ENCODE measurements at places on chromosomes 6 and 20.

DNA sequence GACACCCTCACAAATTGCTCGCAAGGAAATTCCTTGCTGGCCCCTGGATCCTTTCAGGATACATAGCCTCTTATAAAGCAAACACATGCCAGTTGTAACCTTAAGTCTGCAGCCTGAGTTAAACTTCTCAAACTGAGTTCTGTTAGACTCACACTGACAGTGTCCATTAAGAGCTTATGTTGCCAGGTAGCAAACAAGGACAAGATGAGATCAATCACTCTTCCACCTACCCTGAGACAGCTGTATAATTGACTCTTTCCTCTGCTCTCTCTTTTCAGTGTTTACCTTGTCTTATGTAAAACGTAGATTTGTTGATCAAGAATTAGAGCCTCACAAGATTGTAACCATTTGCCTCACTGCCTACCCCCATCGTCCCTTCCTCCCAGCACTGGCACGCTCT lies 359.8 kb downstream of the EPM2A start:
- DNase-seq, result no peak

- DNase-seq, result no peak
These were observed 347.3 kb downstream of the NRN1 start for GRCh38 chr6:5659467-5659866.

- no peak for DNase-seq
These were observed 215.3 kb upstream of the SSTR4 start for GRCh38 chr20:22819784-22820183.

GRCh38 chr20:40082436-40082835 lies 606.6 kb downstream of the MAFB start:
- no peak for DNase-seq

DNA sequence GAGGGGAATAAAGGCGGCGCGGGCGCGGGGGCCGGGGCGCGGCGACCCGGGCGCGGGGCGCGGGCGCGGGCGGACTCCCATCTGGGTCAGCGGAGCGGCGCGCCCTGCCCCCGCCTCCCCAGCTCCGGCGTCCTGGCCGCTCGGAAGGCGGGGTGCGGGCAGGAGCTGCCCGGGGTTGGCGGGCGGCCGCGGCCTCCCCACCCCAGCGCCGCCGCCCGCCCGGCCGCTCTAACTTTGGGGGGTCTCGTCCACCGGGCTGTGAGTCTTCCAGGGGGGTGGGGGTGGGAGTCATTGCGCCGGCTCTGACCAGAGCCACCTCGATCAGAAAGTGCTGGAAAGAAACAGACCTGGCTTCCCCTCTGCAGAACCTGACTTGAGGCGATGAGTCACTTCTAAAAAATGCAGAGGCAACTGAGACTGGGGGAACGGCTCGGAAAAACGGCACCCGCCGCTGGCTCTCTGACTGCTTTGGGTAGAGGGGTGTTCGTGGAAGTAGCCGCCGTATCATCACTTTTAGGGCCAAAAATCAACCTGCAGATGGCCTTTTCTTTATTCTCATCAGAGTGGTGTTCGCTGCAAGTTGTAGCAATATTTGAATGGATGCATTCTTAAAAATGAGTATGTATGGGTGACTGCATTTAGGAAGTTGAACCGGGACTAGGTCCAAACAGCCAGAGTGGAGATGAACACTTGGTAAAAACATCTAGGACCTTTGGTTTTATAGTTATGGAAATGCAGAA lies 667 bp downstream of the CAP2 start:
- DNase-seq, result no peak

GRCh38 chr6:1281746-1282145 lies 30.2 kb upstream of the FOXQ1 start:
- no peak for DNase-seq

DNA sequence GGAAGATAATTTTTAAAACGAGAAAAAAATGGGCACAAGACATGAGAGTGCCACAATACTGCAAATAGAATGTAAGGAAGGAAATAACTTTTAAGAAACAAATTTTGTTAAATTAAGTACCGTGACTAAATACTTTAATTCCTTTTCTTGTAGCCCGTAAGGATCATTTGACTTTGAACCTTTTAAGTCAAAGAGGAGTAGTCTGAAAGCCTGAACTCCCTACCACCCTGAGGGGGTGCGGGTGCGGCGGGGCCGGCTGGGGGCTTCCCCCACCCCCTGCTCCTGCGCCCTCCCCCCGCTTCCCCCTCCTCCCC lies 231 bp upstream of the PHACTR2 start:
- DNase-seq, result no peak

DNA sequence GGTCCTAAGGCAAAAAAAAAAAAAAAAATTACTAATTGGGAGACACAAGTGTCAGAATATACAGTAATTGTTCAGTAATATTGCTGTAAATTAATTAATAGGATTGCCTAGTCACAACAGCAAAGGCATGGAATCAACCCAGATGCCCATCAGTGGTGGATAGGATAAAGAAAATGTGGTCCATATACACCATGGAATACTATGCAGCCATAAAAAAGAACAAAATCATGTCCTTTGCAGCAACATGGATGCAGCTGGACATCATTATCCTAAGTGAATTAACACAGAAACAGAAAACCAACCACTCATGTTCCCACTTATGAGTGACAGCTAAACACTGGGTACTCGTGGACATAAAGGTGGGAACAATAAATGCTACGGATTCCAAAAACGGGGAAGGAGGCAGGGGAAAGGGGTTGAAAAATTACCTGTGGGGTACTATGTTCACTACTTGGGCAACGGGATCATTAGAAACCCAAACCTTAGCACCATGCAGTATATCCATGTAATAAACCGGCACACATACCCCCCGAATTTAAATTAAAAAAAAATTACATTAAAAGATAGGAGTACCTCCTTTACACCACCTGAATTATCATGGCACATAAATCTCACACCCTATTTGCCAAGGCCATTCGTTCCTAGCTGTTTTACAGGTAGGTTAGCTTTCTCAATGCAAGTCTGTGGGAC lies 689 bp upstream of the PFDN4 start:
- no peak for DNase-seq

GRCh38 chr6:166545156-166546034 lies 41.1 kb downstream of the RAMACL start:
- no peak for DNase-seq

- no peak for DNase-seq
These were observed 42.4 kb downstream of the SCGN start for GRCh38 chr6:25694366-25694765.

GRCh38 chr6:150243620-150244314 lies 100.9 kb downstream of the PPP1R14C start:
- DNase-seq, result no peak

- no peak for DNase-seq
These were observed 271.0 kb downstream of the PTPRK start for GRCh38 chr6:128249429-128249828.

DNA sequence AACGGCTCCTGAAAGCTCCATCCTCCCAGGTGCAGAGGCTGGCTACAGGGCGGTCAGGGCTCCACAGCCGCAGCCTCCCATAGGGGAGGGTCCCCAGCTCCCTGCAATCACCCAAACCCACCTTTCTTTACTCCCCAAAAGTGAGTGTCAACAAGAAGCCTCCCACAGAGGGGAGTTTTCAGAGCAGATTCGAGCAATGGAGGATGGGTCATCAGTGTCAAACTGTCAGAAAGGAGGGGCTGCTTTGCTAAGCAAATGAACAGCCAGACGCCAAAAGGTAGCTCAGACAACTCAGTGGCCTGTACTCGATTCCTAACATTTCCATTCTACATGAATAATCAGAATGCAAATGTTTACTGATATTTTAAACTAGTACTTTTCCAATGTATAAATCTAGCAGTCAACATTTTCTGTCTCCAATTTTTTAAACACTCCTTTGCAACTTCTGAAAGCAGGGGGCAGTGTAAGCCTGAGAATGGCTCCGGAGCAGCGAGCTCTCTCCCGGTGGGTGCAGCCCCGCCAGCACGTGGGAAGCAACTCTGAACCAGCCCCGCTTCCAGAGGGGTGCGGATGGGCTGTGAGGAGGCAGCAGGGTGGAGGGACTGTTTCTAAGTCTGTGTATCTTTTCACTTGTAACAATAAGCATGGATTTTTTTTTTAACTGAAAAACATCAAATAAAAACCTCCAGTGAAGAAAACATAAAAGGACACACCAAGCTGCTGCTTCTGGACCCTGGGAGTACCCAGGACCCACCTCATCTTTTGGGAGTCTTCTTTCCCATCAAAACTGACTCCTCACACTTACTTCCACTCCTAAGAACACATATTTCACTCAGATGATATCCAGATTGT lies 54.9 kb downstream of the TAF4 start:
- DNase-seq, result peak; percentile 86

DNA sequence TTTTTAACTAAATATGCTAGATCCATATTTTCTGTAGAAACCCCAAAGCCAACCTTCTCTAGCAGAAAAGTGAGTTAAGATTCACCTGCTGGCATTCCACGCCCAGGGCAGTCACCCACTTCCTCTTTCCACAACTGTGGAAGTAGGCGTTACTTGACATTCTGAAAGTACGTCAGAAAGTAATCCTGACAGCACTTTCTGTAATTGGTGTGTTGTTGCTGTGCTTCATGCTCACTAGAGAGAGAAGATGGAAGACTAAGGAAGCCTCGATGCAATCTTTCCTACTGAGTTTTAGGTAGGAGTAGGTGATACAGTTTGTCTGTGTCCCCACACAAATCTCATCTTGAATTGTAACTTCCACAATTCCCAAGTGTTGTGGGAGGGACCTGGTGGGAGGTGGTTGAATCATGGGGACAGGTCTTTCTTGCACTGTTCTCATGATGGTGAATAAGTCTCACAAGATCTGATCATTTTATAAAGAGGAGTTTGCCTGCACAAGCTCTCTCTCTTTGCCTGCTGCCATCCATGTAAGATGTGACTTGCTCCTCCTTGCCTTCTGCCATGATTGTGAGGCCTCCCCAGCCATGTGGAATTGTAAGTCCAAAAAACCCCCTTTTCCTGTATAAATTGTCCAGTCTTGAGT lies 101.1 kb downstream of the MAP3K7 start:
- no peak for DNase-seq

DNA sequence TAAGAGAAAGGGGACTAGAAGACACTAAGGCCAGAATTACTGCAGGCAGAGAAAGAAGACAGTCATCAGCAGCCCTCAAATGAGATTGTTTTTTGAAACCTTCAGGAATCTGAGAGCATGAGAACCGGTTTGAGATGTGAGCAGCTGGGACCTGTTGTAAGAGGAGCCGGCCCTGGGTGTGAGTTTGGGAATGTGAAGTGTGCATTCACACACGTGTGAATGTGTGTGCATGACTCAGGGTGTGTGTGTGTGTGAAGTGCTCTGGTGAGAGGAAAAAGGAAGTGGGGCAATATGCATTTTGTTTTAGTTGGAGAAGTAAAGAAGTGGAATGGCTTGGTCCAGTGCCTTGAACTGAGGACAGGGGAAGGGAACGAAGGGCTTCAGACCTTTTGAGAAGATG lies 4.3 kb downstream of the SCUBE3 start:
- DNase-seq, result no peak

GRCh38 chr20:53896041-53896440 lies 174.4 kb downstream of the BCAS1 start:
- no peak for DNase-seq

- DNase-seq, result no peak
These were observed 52.0 kb downstream of the JPH2 start for GRCh38 chr20:44135012-44135412.

DNA sequence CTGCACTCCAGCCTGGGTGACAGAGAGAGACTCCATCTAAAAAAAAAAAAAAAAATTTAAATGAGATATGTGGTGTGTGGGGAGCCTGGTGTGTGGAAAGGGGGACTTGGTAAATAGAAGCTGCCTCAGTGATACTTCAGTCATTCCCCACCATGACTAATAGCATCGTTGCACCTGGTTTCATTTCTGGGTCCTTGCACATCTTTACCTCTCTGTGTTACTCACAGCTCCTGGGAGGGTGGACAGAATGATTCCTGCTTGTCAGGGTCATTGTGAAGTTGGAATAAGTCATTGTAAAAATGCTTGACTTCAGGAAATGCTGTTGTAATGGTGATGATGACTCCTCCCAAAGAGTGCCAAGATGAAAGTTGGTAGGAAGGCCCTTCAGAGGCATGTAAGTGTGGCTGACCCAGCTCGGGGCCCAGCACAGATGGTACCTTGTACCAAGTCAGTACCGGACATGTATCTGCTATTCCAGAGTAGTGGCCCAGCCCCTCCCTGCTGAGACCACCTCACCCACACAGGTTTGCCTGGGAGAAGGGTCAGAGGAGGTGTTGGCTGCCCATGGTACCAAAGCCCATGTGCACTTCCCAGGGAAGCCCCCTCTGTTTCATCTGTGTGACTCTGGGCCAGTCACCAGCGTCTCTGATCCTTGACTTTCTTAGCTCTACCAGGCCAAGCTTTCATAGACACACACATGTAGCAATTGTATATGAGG lies 48.4 kb downstream of the PLAGL2 start:
- DNase-seq, result no peak

DNA sequence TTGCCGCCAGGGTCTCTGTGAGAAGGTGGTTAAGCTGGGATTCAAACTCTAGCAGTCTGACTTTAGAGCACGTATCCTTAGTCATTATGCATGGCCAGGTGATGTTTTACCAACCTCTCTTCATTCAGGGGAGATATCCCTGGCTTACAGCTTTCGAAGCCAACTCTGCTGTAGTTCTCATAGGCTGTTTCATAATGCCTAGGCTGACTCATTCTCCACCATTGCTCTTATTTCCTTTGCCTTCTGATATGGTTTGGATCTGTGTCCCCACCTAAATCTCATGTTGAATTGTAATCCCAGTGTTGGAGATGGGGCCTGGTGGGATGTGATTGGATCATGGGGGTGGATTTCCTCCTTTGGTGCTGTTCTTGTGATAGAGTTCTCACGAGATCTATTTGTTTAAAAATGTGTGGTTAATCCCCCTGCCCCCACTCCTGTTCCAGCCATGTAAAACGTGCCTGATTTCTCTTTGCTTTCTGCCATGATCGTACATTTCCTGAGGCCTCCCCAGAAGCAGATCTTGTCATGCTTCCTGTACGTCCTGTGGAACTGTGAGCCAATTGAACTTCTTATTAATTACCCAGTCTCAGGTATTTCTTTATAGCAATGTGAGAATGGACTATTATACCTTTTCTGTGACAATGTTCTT lies 94.6 kb upstream of the MAN1A1 start:
- no peak for DNase-seq

DNA sequence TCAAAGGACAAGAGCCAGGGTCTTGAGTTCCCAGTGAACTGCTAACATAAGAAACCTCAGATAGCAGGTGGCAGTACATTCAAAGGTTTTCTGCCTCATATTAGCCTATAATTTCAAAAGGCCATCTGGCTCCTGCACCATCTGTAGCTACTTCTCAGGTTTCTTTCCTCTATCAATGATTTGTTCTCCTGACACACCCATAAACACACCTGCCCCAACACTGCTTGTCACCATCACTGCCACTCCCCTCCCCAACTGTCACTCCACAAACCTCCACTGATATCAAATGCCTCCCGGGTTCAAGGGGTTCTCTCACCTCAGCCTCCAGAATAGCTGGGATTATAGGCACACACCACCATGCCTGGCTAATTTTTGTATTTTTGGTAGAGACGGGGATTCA lies 152.7 kb upstream of the SLC22A16 start:
- no peak for DNase-seq

- peak; percentile 72 for DNase-seq
These were observed 715 bp downstream of the SOX12 start for GRCh38 chr20:325889-326644.
